Stimulated activated CD8-positive, alpha-beta memory T cell treated with anti-CD3 and anti-CD28 coated beads, Interleukin-7, amount 100 ng/mL, for 48 hours (primary cell): ENCODE measurements at places on chromosomes 13 and 19.

DNA sequence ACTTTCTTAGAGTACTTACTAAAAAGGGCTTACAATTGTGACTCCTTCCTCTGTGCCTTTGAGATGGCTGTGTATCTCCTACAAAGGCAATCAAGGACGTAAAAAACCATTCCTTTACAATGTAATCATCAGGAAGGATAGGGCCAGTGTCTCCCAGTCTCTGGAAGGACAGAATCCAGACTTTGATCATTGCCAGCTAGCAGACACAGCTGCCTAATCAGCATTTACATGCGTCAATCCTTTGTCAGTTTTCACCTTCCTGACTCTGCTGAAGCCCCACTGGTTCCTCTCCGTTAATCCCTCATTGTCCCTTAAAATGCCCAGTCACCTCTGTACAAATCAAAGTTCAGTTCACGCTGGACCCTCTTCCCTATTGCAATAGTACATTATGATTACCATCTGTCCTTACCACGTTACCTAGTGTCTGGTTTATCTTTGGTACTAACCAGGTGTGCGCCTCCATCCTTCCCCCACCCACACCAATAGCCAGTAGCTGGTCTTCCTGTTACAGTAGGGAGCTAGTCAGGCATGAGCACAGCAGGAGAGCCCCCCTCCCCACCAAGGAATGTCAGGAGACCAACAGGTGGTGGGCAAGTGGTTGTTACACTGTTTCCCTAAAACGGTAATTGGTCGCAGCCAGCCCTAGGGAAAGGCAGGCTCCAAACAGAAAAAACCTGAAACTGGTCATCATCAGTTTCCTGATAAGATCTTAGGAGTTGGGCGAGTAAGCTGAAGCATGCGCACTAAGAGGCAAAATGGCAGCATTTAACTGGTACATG, 49.7 kb downstream of the TGDS start:
- no peak for DNase-seq

DNA sequence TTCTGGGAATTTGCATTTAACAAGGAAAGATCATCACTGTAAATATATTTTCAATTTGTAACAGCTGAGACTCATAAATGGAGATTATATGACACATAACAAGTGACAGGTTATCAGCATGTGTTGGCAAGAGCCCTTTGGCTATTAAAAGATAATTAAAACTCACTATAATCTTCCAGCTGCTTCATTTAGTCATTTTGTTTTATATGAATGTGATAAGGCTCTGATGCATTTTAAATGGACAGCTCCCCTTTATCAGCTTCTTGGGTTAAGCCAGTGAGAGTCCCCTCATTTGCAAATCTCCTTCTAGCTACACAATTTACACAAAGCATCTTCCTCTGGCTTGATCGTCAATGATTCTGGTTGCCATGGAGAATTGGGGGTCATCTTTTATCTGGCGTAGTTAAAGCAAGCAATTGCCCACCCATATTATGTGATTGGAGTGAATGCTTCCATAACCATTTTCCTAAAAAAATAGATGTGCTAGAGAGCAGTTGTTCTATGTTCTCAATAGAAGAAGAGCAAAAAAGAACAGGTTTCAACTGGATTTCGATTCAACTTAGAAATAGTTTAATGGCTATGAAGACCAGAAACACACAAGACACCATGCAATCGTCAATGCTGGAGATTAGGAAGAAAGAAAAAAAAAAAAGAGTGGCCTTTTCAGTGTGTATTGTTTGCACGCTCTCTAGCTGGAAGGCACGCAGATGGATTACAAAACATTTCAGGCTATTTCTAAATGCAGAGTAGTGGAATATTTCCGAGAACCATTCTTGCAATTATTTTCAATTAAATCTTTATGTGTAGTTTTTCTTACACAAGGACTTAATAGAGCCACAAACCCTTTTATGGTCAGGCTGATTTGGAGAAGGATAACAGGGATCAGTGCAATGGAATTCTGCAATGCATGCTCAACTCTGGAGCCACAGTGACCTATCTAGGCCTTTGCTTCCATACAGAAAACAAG, 27.4 kb downstream of the STARD13 start:
- no peak for DNase-seq

DNA sequence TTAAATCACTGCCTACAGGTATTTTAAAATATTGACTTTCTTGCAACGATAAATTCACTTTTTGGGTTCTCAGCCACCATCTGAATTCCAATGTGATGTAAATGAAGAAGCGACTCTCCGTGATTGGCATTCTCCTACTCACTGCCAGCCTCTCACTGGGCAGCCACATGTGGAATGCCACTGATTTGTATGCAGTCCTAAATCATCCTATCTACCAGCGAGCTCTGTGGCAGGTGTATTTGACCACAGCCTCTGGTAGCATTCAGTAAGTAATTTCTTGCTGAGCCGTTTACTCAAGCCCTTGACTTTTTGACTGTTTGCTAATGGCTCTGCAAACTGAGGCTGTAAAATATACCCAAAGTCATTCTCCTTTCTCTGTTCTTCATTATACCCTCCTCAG, 559.0 kb upstream of the SLC10A2 start:
- DNase-seq = no peak

- DNase-seq = no peak
Observed at GRCh38 chr19:39384839-39385568, 5.9 kb downstream of the PAF1 start.

DNA sequence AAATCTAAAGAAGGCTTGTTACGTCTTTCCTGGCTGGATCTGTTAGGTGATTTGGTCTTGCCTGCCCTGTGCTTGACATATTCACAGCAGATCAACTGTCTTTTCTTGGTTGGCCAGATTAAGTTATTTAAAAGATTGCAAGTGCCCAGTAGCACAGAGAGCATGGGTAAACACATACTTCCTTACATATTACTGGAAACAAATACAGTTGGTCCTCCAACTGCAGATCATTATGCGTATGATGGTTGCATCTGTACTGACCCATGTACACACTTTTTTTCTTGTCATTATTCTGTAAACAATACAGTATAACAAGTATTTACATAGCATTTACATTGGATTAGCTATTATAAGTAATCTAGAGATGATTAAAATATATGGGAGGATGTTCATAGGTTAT, 9.2 kb upstream of the MPHOSPH8 start:
- no peak for DNase-seq

GRCh38 chr19:15180451-15181390, 20.1 kb downstream of the NOTCH3 start:
- no peak for DNase-seq

DNA sequence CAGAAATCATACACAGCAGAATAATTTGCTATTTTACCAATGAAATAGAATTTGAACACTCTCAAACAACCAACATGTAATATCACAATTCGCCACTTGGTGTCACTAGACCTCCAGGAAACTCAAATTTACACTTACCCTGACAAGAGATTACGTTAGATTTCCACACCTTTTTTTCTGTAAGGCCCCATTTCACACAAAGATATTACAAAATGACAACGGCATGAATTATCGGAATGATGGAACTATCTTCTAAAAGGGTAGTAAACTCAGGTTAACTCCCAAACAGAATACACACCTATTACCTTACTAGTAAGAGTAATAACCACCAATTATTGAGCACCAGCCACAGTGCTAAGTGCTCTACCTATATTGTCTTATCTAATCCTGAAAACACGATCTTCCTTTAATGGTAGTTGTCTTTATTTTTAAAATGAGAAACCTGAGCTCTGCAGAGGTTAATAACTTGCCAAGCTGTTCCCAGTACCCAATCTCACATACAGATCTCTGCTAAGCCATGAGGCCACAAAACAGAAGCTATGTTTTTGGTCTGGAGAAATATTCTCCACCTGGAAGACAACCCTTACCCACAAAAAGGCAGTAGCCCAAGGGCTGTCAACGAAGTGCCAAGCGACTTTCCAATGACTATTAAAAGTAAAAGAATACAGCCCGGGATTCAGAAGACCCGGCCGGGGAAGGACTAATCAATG, 152.4 kb downstream of the DCLK1 start:
- no peak for DNase-seq

- no peak for DNase-seq
Observed at GRCh38 chr19:35756377-35757230, at the start of gene HSPB6. Gene HSPB6, minus strand, starts transcription at chr19:35757029. Its CDS starts 21 bp downstream, at chr19:35757008.

GRCh38 chr19:29812080-29812880, 489 bp downstream of the CCNE1 start:
- DNase-seq = no peak

DNA sequence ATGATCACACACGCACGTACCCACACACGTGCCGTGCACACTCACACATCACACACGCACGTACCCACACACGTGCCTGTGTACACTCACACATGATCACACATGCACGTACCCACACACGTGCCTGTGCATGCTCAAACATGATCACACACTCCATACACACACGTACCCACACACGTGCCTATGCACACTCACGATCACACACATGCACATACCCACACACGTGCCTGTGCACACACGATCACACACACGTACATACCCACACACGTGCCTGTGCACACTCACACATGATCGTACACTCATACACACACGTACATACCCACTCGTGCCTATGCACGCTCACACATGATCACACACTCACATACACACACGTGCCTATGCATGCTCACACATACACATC, 86.8 kb downstream of the RAB20 start:
- no peak for DNase-seq

- DNase-seq = no peak
Observed at GRCh38 chr13:48334534-48335127, 31.1 kb downstream of the RB1 start.

- no peak for DNase-seq
Observed at GRCh38 chr19:51324167-51324481, 12.7 kb downstream of the IGLON5 start.

- DNase-seq = no peak
Observed at GRCh38 chr13:30978981-30979956, 46.8 kb downstream of the TEX26 start.

- no peak for DNase-seq
Observed at GRCh38 chr13:102354011-102354410, 47.8 kb downstream of the FGF14 start.

DNA sequence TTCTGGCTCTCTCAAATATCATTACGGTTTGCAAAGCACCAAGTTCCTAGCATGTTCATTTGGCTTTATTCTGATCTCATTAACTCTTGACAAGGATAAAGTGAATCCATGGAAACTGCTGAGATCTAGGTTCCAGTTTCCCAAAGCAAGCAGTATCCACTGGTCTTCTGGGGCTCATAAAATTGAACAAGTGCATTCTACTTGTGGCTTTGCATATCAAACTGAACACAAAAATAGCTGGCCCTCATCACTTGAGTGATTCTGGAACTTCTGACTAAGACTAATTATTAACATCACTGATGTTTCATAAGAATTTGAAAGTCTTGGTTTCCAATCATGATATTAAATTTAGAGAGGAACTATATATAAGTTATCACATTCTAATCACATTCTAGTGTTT, 6.3 kb upstream of the KCTD12 start:
- no peak for DNase-seq

DNA sequence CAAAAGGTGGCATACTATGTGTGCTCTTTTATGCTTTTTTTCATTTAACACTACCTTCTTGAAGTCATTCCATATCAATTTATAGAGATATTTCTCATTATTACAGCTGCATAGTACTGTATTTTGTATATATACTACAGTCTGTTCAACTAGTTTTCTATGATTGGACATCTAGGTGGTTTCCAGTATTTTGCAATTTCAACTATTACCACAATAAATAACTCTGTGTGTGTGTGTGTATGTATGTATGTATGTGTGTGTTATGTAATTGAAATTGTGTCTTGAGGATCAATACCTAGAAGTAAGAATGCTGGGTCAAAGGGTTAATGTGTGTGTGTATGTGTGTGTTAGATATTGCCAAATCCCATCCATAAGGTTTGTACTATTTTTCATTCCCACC, 7.0 kb downstream of the LPAR6 start:
- DNase-seq = no peak

DNA sequence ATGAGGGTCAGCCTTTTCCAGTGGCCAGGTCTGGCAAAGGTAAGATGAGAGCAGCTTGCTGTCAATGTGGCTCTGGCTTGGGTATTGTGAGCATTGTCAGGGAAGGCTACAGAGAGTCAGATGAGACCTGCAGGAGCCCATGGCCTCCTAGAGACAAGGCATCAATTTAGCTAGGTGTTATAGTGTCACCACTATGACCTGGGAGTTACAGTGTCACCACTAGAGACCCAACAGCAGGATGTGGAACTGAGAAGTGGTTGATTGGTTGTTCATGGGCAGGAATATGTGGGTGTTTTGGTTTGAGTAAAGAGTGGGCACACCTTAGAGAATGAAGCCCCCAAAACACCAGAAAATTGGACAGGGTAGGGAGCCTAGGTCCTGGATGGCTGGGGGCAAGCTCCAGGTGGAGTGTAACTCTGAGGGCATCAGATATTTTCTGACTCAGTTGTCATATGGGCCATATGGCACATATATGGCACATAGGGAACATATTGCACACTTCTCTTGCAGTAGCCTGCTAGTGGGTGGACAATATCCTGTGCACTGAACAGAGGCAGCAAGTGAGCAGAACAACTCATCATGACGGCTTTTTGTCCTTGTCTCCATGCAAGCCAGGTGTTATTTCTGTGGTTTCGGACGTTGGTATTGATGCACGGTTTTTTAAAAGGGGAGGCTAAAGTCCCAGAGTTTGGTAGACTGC, 46.3 kb upstream of the CEACAM21 start:
- DNase-seq = no peak

DNA sequence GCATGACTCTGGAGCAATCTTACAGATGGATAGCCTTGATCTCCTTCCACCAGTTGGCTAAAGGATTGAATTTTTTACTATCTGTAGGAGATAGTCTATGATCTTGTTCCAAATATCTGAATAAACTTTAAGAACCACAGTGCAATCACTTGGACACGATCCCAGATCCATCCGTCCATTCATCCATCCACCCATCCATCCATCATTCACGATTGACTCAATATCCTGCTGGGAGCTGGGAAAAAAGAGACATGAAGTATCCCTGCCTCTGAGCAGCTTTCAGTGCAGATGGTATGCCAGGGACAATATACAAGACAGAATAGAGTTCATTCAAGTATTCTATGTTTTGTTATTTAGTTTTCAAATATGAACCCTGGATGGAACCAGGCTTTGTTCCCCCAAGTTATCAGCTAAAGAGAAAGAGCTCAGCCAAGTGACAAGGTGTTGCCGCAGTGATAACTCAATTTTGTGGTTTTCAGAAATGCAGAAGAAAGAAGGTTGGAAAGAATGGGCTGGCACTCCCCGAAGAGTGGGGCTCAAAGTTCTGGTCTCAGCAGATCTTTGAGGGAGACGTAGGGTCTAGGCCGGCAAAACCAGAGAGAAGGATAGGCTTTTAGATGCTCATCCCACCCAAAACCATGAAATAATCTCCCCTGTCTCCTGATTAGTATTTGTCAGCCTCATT, 66.3 kb downstream of the IRS2 start:
- no peak for DNase-seq

GRCh38 chr13:106373989-106374572, 161.4 kb downstream of the EFNB2 start:
- DNase-seq = no peak

- no peak for DNase-seq
Observed at GRCh38 chr13:71255633-71256032, 611.4 kb downstream of the DACH1 start.
